ENCODE measurements at places on chromosomes 11 and 22.

- no peak for DNase-seq
These were observed 17.2 kb downstream of the SLC5A4 start for GRCh38 chr22:32237906-32238305.

DNA sequence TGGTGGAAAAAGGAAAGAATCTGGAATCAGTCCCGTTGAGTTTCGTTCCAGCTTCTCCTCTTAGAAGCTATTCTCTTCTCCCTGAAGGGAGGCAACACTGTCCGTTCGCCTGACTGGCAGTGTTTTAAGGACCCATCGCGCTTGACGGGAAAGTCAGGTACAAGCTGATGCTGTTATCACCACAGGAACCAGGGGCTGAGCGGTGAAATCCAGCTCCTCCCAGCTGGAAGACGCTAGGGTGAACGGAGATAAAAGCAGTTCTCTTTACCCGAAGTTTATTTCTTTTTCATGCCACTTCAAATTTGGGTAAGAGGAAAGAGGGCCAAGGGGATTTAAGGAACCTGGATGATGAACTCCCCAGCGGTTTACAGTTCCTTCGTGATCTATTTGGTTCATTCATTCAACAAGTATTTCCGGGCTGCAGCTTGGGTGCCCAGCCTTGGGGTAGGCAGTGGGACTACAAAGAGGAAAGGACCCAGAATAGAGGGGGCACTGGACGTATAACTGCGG, 551 bp upstream of the DEUP1 start:
- DNase-seq = no peak

GRCh38 chr11:2590965-2591754, 108.6 kb downstream of the KCNQ1OT1 start:
- DNase-seq = no peak

DNA sequence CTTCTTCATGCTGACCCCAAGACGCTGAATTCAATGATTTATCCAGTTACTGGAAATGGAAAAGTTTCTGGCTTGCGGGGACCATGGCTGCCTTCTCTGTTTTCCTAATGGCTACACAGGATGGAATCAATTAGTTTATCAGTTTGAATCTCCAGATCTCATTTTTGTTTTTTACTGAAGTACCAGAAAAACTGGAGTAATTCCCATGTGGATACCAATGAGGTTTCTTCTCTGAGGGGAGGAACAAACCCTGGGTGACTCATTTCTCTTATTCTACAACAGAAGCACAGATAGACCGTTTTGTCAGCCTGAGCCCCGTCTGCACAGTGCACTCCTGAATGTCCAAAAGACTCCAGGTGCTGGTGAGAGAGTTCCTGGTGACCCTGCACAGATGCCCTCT, 3.4 kb downstream of the ZNF195 start:
- DNase-seq = no peak

DNA sequence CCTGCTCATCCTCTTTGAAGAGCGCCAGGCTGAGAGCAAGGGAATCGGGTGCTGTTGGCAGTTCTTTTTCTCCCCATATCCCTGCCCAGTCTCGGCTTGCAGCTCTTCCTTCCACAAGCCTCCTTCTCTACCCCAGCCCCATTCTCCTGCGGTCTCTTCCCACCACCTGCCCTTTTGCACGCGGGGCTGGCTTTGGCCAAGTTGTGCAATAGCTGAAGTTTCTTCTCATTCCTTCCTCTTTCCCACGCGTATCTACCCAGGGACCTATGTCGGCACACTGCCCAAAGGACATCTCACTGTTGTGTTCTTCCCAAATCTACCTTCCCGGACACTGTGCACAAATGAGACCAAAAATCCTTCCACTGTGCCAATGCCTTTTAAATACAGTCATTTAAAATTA, 22.3 kb upstream of the HTR3A start:
- no peak for DNase-seq

- DNase-seq = no peak
These were observed 121.4 kb upstream of the CD82 start for GRCh38 chr11:44443836-44444769.

DNA sequence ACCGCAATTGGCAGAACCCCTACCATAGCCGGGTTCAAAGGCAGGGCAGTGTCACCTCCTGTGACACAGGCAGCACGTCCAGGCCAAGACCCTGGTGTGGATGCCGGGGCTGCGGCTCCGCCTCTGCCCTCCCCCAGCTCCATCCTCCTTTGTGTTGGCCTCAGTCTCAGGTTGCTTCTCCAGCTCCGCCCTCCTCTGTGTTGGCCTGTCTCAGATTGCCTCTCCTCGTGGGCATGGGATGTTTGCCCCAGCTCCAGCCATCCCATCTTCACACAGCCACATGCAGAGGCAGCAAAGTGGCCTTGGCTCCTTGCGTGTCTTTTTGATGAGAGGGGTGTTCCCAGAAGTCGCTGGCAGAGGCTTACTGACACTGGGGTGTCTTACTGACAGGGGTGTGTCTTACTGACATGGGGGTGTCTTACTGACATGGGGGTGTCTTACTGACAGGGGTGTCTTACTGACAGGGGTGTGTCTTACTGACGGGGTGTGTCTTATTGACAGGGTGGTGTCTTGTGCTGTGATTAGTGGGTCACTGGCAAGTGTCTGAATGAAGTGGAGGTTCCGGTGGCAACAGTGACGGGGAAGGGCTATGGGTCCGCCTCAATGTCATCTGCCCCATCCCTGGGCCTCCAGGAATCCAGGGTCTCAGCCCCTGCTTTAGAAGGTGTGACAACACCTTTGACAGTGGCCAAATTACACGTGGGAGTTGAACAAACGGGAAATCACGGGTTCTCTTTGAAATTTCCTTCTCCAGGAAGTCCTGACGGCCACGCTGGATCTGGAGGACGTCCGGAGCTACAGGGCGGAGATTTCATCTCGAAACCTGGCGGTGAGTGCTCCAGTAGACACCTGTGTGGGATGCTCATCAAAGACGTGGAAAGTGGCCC, 24.9 kb downstream of the NADSYN1 start:
- DNase-seq = no peak

GRCh38 chr22:38282397-38282796, 9.6 kb upstream of the TMEM184B start:
- DNase-seq = no peak

- DNase-seq = no peak
These were observed 23.3 kb downstream of the KCNJ5 start for GRCh38 chr11:128914216-128915148.

DNA sequence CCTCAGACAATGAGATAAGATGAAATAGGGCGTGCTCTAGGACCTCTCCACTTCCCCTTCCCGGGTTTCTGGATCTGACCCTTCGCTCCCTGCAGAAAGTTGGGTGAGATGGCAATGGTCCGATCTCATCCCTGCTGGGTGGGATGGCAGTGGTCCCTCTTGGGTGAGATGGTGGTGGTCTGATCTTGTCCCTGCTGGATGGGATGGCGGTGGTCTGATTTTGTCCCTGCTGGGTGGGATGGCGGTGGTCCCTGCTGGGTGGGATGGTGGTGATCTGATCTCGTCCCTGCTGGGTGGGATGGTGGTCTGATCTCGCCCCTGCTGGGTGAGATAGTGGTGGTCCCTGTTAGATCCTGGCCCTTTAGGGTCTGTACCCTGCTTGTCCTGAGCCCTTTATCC, 21.3 kb downstream of the ST14 start:
- DNase-seq = no peak

- DNase-seq = no peak
These were observed 549.3 kb downstream of the METTL15 start for GRCh38 chr11:28657378-28658030.

DNA sequence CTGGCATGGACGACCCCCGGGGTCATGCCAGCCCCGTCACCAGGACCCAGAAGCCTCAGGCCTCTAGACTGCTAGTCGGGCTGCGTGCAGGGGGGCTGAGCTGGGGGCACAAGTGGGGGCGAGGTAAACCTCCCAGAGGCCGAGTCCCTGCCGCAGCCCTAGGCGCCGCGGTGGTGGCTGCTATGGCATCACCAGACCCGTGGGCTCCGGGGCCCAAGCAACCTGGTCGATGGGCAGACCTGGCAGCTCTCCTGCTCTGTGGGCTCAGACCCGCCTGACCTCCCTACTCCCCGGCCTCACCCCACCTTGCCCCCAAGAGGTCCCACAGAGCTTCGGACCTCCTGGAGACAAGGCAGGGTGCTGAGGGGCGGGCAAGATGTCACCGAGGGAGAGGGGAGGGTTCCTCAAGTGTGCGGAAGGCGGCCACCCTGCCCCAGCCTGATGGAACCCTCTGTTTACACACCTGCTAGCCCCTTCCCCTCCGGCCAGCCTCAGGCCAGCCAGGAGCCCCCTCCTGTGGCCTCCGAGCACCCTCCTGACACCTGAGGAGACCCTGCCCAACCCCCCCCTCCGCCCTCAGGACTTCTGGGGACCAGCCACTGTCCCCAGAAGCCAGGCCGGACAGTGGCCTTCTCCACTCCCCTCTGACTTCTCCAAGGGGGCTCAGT, 9.4 kb downstream of the IGF2 start:
- DNase-seq = no peak

- no peak for DNase-seq
These were observed 88.4 kb downstream of the CDKN1C start for GRCh38 chr11:2797121-2797711.

- no peak for DNase-seq
These were observed 414.3 kb downstream of the TBC1D22A start for GRCh38 chr22:47176573-47177333.

- DNase-seq = no peak
These were observed 16.2 kb downstream of the CSF2RB start for GRCh38 chr22:36929621-36930020.

DNA sequence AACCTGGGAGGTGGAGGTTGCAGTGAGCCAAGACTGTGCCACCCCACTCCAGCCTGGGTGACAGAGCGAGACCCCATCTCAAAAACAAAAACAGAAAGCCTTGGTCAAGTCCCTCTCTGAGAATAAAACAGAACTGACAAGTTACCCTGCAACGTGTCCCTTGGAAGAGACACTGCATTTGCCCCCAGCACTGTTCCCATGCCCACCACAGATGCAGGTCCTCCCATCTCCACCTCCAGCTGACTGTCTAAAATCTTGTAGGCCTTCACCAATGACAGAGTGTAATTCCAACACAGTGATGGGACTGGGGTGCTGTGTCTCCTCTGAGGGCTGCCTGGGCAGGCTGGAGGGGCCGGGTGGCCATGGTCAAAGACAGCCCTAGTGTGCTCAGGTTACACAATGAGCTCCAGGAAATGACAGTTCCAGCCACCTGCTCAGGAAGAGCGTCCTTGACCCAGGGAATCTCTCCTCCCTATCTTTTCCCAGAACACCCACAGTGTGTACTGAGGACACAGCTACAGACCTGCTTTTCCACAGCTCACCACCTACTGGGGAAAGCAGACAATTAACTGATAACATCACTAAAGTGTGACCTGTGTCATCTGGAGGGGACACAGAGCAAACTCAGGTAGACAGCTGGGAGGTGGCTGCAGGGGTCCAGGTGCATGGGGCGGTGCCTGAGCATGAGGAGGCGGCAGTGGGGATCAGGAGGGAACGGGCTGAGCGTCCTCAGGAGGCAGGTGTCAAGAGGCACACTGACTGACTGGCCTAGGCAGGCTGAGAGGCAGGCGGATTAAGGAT, 56.4 kb downstream of the ARFGAP3 start:
- DNase-seq = no peak

DNA sequence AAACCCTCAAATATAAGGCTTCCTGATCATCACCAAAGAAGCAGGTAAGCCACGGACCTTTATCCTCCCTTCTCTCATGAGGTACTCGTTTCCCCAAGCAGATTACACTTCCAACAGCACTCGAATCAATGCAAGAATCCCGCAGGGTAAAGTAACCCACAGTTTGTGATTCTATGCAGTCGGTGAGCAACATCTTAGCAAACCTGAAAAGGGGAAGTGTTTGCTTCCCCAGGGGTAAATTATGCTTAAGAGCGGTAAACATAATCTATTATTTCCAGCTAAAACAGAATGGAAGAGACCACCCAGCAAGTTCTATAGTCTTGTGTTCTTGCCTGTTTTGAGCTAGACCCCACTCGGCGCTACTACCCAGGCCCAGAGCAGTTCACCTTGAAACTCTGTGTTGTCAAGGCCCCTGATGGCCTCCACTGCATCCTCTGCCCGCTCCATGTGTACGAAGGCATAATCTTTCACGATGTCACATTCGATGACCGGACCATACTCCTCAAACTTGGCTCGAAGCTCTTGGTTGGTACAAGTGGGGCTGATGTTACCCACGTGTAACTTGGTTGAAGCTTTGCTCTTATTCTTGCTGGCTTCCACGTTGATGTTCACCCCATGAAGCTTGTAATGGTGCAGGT, 1.3 kb downstream of the RBM4B start:
- no peak for DNase-seq
